OCI-LY7 (cell line): ENCODE measurements at places on chromosomes 4 and X. TPM values are rescaled to one million over a fixed set of nuclear protein-coding genes. Genes with fewer than 3 reads are reported as not detected.

Gene ASB9
- not detected in 2 replicates for total RNA-seq

Gene C4orf54
- total RNA-seq, result not detected in 2 replicates

Gene MAGEC2
- total RNA-seq, result not detected in 2 replicates

Gene RADX
- total RNA-seq, result 34.0 and 35.7 TPM in 2 replicates

Gene ANXA10
- not detected in 2 replicates for total RNA-seq

Gene VCX3A
- not detected in 2 replicates for total RNA-seq

Gene PAGE3
- not detected in 2 replicates for total RNA-seq

Gene BEX1
- total RNA-seq, result not detected in 2 replicates

Gene TTC29
- not detected in 2 replicates for total RNA-seq

Gene TMEM271
- total RNA-seq, result not detected in 2 replicates

Gene PRDM5
- total RNA-seq, result 0.44 and 0.76 TPM in 2 replicates

Gene SMIM10L2A
- 0.13 and 0.19 TPM in 2 replicates for total RNA-seq

Gene CCDC110
- 12.0 and 14.0 TPM in 2 replicates for total RNA-seq

Gene GPR50
- total RNA-seq, result not detected in 2 replicates

Gene PHEX
- not detected in 2 replicates for total RNA-seq

Gene TADA2B
- total RNA-seq, result 20.2 and 20.3 TPM in 2 replicates

Gene NXF2
- total RNA-seq, result not detected in 2 replicates

Gene LRCH2
- total RNA-seq, result not detected in 2 replicates

Gene NPNT
- not detected in 2 replicates for total RNA-seq

Gene JAKMIP1
- total RNA-seq, result 4.0 and 4.6 TPM in 2 replicates

Gene RRH
- total RNA-seq, result 0.23 TPM in 1 of 2 replicates, not detected in the other

Gene HS6ST2
- not detected in 2 replicates for total RNA-seq

Gene SUPT20HL1
- not detected in 2 replicates for total RNA-seq
